Uterus (tissue), 4 donors: ENCODE measurements at places on chromosomes 2 and 18. TPM values are rescaled to one million over a fixed set of nuclear protein-coding genes. Genes with fewer than 3 reads are reported as not detected.

The CAPN14 gene
- 0.14 TPM for total RNA-seq

The UGT1A3 gene
- not detected for total RNA-seq

The DYSF gene
- total RNA-seq: 15.2 TPM

DNA sequence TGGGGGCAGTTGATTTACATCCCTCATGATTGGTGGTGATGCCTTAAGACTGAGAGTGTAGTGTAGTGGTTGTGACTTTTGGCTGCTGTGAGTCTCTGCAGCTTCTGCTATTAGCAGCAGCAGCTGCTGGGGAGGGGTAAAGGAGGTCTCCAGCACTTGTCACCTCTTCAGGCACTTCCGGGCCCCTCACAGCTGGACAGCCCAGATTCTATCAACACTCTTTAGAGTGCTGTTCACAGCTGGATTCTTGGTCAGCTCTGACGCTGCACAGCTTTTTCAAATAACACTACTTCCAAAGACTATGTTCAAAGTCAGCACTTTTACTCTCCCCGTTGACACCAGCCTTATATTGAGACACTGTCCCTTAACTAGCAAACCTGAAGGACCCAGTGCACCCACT lies 396.0 kb downstream of the MEIS1 start:
- H3K27me3 ChIP-seq: no peaks in the 10 kb centered on the region
- no peaks in the 10 kb centered on the region for H3K36me3 ChIP-seq
- H3K27ac ChIP-seq: no peak overlapping the region

DNA sequence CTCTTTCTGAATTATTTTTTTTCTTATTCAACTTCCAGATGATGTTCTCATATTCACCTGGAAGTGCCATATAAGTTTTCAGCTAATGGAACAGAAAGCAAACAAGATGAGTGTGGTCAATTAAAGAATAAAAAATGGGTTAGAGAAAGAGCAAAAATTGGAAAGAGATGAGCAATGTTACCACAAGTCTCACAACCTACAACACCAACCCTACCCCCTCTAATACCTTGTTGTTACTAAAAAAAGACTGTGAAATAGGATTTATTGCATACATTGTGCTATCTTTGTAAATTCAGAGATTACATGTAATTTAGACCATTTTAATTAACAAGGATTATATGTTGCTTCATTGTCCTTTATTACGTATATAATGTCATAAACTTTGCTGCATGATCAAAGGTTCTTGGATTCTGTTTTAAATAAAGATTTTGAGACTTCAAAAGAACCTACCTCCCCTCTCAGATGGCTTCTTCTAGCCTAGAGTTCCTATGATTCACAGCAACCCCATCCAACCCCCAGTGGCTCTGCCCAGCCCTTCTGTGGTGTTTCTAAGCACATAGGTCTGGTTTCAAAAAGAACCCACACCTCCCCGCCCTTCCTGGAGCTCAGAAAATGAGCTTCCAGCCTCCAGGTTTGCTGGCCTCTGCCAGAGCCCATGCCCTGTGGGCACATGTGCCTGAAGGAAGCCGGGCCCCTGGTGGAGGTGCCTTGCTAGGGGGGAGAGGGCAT lies 24.7 kb downstream of the LGALSL start:
- no peak overlapping the region for H3K27ac ChIP-seq
- no peaks in the 10 kb centered on the region for H3K4me1 ChIP-seq
- DNase-seq: no peak
- H3K4me3 ChIP-seq: no peak overlapping the region
- no peaks in the 10 kb centered on the region for H3K27me3 ChIP-seq

GRCh38 chr18:5503740-5504139 lies 40.1 kb downstream of the EPB41L3 start:
- H3K4me1 ChIP-seq: no peaks in the 10 kb centered on the region
- no peak for DNase-seq
- no peak overlapping the region for H3K27ac ChIP-seq
- H3K36me3 ChIP-seq: no peaks in the 10 kb centered on the region

DNA sequence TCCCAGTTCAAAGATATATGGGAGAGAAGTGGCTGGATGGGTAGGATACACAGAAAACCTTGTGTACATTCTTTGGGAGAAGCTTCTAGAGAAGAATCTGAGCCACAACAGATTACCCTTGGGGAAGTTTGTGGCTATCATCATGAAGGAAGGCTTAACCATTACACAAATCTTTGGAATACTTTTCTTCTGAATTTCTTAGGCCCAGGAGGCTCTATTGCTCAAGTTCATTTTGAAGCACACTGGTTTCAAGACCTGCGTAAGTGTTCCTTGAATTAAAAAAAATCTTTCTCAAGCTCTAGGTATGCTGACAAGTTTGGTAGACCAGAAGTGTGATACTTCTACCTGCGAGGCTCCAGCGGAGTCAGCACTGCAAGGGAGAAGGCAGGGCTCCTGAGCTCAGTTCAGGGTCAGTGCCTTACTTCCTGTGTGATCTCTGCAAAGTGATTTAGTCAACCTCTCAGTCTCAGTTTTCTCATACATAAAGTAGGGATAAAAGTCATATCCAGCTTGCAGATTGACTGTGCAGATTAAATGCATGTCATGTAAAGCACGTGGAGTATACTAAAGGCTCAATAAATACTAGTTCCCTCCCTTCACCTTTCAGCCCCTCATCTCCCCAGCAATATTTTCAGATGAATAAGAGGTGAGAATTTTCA lies 438.6 kb downstream of the DLGAP1 start:
- no peak overlapping the region for H3K27ac ChIP-seq
- no peaks in the 10 kb centered on the region for H3K4me1 ChIP-seq
- DNase-seq: no peak
- no peak overlapping the region for H3K4me3 ChIP-seq
- no peaks in the 10 kb centered on the region for H3K27me3 ChIP-seq

- H3K27me3 ChIP-seq: no peaks in the 10 kb centered on the region
- DNase-seq: no peak
- no peaks in the 10 kb centered on the region for H3K36me3 ChIP-seq
- H3K4me3 ChIP-seq: no peak overlapping the region
- H3K4me1 ChIP-seq: no peaks in the 10 kb centered on the region
These were observed 50.1 kb upstream of the NOSTRIN start for GRCh38 chr2:168752361-168752760.
